ENCODE measurements at places on chromosomes 1 and 21.

DNA sequence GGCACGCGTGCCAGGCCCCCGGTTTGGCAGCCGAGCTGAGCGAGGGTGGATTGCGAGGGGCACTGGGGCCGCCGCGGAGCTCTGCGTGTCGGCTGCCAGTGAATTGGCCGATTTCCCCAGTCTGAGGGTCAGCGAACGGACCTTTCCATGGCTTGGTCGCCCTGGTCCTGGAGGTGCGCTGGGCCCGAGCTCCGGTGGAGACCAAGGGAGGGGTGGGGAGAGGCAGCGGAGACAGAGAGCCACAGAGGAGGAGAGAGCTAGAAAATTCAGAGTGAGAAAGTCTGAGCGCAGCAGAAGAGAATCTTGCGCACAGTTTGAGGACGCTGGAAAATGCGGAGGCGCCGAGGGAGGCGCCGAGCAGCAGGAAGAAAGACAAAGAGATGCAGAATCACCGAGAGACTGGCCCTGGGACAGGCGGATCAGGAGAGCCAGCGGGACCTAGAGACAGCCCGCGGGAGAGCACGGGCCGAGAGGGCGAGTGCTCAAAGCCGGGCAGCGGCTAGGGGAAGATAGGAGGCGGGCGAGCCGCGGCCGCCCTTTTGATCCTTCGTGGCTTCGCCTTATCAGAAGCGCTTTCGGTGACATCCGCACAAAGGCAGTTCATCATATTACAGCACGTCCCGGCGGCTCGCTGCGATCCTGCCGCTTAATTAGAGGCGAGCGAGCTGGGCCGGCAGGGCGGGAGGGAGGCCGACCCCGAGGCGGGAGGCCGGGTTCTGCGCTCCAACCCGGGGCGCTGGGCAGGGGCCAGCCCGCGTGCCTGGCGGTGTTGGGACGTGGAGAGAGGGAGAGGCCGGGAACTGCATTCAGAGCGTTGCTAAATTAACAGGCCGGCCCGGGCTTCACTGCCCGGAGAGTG, 12.7 kb downstream of the PAX7 start:
- DNase-seq = no peak

- DNase-seq = no peak
These were observed 4.7 kb upstream of the ABCG1 start for GRCh38 chr21:42214081-42214750.

DNA sequence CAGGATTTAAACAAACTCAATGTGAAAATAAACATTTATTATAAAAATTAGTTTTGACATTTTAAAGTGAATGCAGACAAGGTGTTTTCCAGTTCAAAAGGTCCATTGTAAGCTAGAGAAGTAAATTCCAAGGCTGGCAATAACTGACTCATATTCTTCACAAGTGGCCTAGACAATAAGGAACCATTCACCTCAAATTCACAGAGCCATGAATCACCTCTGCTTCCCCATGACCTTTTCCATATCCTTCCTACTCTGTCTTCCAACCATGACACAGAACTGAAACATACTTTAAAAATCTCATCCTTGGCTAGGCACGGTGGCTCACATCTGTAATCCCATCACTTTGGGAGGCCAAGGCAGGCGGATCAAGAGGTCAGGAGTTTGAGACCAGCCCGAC, 24.8 kb downstream of the F11R start:
- no peak for DNase-seq

DNA sequence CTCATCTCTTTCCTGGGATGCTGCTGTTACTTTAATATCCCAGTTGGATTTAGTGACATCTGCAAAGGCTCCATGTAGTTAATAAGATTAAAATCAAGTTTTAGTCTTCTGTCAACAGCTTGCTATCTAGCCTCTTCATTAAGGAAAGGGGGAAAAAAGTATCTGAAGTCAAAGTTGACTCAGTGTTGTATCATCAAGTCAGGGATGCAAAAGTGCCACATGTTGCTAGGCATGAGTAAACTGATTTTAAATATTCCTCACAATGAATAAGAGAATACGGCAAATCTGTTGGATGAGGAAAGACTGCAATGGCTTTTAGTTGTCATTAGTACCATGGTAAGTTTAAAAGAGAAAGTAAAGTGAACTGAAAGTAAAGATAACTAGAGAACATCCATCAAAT, 383.2 kb upstream of the ZRANB2 start:
- no peak for DNase-seq

- no peak for DNase-seq
These were observed 147.3 kb downstream of the DUSP10 start for GRCh38 chr1:221594576-221594975.

GRCh38 chr1:215484171-215484939, 82.7 kb upstream of the KCTD3 start:
- DNase-seq = no peak

- DNase-seq = no peak
These were observed 12.4 kb downstream of the EIF4G3 start for GRCh38 chr1:21164266-21164665.

DNA sequence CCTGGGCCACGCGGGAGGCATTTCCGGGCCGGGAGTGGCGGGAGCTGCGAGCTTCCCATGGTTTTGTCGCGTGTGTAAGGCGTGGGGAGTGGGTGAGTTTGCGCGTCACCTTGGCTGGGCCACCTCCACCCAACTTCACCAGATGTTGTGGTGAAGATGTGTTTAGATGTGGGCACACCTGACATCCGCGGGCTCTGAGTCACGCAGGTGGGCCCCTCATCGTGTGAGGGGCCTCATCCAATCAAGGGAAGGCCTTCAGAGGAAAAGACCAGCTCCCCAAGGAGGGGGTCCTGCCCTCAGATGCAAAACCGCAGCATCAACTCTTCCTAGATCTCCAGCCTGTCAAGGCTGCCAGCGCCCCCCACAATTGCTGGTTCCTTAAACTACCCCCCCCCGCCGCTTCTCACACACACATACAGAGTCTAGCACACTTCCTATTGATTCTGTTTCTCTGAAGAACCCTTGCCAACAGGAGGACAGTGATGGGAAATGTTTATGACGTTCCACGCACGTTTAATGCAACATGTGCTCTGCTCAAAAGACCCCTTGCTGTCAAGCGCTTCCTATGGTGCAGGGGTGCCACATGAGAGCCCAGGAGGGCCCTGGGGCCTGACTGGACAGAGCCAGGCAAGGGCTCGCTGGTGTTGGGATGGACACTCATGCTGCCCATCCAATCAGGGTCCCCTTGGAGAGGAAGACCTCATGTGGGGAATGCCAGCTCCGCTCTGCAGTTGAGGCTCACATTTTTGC, 11.9 kb downstream of the ACTRT2 start:
- peak; percentile 73 for DNase-seq

- DNase-seq = no peak
These were observed 10.7 kb downstream of the RIPK4 start for GRCh38 chr21:41755934-41756773.

DNA sequence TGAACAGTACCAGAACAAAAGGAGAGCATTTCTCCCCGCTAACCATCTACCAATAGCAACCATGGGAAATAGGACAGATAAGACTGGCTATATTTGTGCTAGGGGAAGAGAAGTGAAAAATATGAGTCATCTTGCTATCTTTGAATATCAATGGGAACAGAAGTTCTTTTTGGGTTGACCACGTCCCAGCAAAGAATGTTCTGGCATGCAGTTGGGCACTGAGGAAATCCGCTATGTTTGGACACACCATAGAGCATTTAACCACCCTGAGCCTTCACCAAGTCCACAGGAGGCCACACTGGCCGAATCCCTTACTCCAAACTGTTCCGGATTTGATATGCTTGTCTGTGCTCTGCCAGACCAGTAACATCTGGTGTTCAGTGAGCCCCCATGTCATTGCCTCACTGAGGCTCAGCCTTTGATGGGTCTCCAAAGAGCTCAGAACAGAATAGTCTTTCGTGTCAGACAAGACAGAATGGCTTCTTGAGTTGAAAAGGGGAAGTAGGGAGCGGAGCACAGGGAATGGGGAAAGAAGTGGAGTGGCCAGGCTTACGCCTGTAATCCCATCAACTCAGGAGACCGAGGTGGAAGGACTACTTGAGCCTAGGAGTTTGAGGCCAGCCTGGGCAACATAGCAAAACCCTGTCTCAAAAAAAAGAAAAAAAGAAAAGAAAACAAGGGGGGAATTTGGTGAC, 81.4 kb downstream of the SMYD2 start:
- no peak for DNase-seq

GRCh38 chr1:109595531-109595930, 23.9 kb downstream of the GNAT2 start:
- DNase-seq = no peak

DNA sequence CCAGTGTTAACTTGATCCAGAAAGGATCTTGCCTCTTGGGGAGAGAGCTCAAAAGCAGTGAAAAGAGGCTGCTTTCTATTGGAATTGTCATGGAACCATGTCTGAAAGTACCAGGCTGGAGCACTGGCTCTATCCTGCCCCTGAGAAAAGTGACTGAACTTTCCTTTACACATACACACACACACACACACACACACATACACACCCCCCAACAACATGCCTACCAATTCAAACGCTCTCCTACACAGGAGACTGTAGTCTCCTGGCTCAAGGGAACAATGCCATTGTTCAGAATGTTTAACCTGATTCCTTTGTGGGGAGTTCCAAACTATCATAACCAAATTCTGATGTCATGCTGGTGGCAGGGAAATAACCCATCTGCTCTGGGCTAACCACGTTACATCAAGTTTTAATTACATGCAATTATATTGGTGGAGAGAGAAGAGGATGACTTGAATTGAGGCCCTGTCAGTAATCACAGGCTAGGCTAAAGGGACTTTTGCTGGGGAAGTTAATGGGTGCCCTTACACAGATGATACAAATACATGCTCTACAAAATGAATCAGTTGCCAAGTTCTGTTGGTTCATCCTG, 52.3 kb upstream of the DUSP10 start:
- peak; percentile 46 for DNase-seq

DNA sequence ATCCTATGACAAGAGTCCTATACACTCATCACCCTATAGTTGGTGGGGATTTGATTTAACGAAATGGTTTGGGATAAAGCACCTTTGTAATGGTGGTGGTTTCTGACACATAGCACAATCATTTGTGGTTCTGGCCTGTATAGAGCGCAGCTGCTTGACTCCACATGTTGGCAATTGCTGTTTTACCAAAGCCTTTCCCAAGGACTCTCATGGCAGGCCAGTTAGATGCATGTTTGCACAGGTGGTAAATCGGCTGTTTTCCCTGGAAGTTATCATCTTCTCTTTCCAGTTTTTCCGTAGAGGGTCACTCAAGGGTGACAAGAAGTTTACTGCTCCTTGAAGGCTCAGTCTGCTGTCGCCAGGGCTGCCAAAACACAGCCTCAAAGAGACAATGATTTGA, 17.1 kb upstream of the XPR1 start:
- DNase-seq = no peak

DNA sequence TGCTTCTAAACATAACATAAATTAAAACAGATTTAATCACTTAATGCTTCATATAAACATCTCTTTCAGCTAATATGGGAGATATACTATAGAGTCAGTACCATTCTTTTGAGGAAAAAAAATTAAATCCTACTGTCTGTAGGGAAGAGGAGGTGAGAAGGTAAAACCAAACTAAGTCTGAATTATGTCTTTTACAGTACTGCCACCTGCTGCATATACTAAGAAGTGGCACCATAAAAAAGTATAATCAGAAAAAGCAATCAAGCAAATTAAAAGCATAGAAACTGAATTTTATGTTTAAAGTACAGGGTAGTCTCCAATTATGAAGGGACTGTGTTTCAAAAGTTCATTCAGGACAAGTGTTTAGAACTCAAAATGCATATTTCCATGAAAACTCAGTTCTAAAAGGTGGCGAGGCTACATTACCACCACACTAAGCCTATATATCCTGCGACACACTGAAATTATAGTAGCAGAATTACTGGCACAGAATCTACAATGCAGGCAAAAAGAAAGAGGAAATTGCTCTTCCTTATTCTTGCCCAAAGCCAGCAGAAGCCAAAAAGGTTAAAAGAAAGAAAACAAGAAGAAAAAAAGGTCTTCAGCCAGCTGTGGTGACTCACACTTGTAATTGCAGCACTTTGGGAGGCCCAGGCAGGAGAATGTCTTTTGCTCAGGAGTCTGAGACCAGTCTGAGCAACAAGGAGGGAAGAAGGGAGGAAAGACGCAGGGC, 9.0 kb downstream of the NSL1 start:
- DNase-seq = no peak

GRCh38 chr21:30044447-30045064, 104.8 kb upstream of the GRIK1 start:
- DNase-seq = no peak

DNA sequence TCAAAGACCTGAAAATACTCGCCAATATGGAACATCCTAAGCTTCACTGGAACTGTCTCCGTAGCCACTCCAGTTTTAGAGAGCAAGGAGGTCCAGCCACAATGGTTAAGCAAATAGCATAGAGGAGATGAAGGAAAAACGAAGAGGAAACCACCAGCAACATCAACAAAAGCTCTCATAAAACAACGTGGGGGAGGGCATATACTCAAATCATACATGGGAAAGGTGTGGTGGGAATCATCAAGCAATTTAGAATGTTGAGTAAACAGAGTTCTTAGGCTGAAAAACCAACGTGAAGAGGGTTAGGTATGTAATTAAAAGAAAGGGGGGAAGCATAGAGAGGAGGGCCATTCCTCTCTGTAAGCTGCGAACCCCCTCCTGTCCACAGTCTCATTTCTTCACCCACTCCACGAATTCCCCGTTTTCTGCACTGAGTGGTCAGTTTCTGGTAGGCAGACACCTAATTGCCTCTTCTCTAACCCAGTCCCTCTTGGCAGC, 1.0 kb downstream of the TMEM59 start:
- DNase-seq = no peak

- no peak for DNase-seq
These were observed 93.5 kb downstream of the PRKAB2 start for GRCh38 chr1:147078606-147079399.

GRCh38 chr1:115506924-115507589, 134.7 kb upstream of the VANGL1 start:
- DNase-seq = no peak

GRCh38 chr1:66351478-66351877, 182.5 kb upstream of the SGIP1 start:
- DNase-seq = no peak

DNA sequence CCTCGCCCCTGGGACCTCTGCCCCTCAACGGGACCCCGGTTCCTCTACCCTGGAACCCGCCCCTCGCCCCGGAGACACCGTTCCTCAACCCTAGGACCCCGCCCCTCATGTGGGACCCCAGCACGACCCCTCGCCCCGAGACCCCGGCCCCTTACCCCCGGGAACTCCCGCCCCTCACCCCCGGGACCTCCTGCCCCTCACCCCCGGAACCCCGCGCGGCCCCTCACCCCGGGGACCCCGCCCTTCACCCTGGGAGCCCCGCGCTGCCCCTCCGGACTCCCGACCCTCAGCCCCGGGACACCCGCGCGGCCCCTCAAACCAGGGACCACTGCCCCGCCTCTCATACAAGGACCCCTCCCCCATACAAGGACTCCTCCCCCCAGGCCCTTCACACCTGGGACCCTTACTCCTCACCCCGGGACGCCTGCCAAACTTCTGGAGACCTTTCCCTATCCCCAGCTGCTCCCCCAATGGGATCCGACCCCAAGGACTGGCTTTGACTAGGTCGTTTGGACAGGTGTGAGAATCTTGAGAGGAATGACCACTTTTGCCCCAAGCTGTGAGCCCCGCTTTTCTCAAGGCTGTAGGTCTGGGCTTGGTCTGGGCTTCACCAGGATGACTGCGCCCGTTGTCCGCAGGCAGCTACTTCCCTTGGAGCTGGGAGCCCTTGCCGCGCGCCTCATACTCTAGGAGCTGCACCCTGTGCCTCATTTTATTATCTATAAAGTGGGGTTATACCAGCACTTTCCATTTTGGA, 843 bp downstream of the DIP2A start:
- no peak for DNase-seq
